ENCODE measurements at places on chromosomes 2 and 18.

DNA sequence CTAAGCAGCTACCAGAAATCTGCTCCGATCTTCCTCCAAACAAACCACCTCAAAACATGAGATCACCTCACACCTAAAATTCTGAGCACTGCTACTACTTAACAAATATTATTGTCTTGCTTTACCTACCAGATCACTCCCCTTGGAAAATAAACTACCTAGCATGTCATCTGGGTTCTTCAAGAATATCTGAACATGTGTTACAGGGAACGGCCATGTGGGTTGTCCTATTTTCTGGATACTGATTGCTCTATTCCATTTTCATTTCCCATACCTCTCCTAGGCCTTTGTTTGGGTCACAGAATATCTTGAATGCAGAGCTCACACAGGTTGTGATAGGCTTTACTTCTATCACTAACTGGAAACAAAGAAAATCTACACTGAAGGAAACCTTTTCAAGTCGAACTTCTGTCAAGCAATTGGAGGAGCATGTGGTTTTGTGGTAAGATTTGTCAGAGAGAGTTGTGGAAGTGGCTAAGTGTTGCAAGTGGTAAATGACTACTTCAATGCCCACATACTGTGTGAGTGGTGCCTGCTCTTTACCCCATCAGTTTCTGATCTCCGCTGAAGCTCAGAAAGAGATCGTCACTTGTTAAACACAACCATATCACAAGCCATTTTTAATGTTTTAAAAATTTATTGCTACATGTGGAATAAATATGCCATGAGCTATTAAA is 739.1 kb upstream of the ZEB2 start:
- no peak for DNase-seq

GRCh38 chr2:222358876-222359275 is 60.1 kb upstream of the PAX3 start:
- no peak for DNase-seq

GRCh38 chr2:65722028-65722778 is 289.8 kb upstream of the SPRED2 start:
- DNase-seq, result no peak

DNA sequence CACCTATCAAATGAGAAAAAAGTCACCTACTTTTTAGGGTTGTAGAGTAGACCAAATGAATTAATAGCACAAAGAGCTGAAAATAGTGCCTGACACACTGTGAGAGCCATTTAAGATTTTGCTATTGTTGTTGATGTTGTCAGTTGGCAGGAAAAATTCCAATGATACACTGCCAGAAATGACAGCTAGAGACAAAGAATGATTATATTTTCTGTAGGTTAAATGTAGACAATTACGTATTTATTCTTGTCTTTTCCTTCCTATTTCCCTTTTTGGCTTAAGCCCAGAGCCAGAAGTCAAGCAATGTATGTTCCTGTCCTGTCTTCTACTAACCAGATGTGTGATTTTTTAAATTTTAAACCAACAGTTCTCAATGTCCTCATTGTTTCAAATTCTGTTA is 17.2 kb downstream of the NRXN1 start:
- DNase-seq, result no peak

- DNase-seq, result no peak
These were observed 90.6 kb upstream of the EFEMP1 start for GRCh38 chr2:56014046-56014730.
